ENCODE measurements at places on chromosomes 11 and 22.

- DNase-seq: no peak
Observed at GRCh38 chr11:121337740-121338272, 45.2 kb downstream of the SC5D start.

- no peak for DNase-seq
Observed at GRCh38 chr11:106917973-106918372, 100.3 kb downstream of the GUCY1A2 start.

DNA sequence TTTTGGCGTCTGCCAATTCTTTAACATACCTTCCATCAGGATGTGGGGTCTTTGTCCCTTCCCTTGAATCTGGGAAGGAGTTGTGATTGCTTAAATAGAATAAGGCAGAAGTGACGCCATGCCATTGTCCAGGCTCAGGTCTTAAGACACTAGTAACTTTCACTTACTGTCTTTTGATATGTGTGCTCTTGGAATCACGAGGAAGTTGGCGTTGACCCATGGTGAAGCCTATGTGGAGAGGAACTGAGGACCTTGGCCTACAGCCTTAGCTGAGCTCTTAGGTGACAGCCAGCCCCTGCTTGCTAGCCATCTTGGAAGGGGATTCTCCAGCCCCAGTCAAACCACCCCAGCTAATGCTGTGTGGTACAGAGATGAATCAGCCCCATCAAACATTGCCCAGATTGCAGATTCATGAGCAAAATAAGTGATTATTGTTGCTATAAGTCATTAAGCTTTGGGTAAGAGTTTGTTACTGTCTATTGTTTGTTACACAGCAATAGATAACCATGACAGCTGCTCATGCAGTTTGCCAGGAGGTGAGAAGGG lies 17.6 kb upstream of the CLPB start:
- DNase-seq: no peak

DNA sequence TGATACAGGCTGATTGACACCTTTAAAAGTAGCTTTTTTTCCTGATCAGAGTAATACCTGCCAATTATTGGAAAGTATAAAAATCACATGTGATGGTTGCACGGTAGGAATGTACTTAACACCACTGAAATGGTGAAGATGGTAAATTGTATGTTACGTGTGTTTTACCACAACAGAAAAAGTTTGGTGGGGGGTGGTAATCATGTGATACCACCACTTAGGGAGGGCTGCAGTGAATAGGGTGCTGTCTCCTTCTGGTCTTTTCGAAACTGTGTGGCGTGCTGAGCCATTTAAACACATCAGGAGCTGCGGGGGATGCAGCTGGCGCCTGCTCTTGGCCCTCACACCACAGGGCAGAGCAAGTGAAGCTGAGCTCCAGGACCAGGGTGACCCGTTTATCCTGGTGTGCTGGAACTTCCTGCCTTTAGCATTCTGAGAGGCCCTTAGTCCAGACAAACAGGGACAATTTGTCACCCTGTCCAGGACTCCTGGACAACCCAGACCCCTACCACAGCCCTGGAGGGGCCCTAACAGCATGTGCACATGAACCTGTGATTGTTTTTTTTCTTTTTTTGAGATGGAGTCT lies 2.6 kb downstream of the SYNGR1 start:
- DNase-seq: no peak

DNA sequence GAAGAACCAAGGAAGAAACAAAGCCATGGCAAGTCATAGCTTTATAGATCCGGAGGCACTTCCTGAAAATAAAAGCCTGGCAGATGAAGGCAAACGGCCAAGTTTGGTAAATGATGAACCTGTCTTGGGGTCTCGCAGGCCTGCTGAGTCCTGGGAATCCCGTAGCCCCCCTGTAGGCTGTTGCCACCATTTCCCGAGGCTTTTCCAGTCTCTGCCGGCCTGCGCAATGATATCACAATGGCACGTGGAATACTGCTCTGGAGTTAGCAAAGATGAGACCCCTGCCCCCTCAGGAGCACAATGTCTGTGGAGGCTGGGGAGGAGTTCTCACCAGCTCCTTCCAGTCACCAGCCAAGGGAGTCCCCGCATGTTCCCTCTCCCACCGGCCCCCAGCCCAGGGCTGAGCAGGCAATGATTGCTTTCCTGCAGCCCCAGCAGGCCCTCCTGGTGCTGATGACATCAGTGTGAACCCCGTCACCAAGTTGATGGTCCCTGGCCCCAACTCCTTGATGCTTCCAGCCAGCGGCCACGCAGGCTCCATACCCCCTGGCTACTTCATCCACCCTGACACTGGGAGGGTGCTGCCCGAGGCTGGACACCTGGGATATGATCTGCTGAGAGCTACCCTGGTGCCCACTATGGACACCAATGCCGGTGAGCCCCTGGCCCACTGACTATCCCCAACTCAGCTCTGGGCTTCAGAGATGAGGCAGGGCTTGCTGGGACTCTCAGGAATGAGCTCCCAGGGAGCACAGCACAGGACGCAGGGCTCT lies 55.9 kb downstream of the BTG4 start:
- DNase-seq: no peak

DNA sequence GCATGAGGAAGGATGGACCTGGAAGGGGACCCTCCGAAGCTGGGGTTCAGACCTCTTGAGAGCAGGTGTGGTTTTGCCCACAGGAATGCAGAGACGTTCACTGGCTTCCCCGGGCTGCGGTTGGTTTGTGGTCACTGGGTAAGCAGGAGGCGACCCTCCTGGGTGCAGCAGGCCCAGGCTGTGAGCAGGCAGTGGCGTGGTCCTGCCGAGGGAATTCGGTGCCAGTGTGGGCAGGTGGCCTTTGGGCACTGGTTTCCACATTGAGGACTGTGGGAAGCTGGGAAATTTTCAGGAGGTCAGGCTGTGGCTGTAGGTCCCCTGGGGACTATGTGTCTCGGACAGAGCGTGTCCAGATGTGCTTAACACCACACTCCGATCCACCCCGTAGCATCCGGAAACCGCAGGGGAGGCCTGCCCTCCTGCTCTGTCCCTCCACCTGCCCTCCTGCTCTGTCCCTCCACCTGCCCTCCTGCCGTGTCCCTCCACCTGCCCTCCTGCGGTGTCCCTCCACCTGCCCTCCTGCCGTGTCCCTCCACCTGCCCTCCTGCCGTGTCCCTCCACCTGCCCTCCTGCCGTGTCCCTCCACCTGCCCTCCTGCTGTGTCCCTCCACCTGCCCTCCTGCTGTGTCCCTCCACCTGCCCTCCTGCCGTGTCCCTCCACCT lies 27.5 kb downstream of the TPCN2 start:
- DNase-seq: no peak

GRCh38 chr11:94823102-94823732 lies 55.1 kb downstream of the AMOTL1 start:
- DNase-seq: no peak

DNA sequence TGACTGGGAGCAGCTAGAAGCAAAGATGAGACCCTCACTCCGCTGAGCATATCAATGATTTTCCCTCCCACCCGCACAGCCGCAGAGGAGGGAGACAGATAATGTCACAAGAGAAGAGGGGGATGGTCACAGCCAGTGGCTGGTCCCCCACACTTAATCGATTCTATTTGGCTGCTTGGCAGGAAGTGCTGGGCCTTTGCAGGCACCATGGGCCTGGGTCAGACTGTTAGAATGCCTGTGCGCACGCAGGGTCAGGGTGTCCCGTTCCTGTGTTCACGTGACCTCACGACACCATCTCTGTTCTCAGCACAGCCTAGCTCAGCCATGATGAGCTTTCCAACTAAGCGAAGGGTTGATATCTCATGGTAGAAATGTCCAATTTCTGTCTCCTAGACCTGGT lies 107.0 kb downstream of the MYO18B start:
- no peak for DNase-seq

- no peak for DNase-seq
Observed at GRCh38 chr11:44906649-44907048, 44.0 kb downstream of the TP53I11 start.

- DNase-seq: peak; percentile 20
Observed at GRCh38 chr11:112822478-112823274, 138.5 kb upstream of the NCAM1 start.

GRCh38 chr11:46594374-46594700 lies 514 bp upstream of the AMBRA1 start:
- DNase-seq: no peak

GRCh38 chr11:72591785-72592502 lies 82.3 kb downstream of the PDE2A start:
- peak; percentile 46 for DNase-seq

GRCh38 chr11:57599381-57599780 lies 1.9 kb downstream of the SERPING1 start:
- DNase-seq: no peak

DNA sequence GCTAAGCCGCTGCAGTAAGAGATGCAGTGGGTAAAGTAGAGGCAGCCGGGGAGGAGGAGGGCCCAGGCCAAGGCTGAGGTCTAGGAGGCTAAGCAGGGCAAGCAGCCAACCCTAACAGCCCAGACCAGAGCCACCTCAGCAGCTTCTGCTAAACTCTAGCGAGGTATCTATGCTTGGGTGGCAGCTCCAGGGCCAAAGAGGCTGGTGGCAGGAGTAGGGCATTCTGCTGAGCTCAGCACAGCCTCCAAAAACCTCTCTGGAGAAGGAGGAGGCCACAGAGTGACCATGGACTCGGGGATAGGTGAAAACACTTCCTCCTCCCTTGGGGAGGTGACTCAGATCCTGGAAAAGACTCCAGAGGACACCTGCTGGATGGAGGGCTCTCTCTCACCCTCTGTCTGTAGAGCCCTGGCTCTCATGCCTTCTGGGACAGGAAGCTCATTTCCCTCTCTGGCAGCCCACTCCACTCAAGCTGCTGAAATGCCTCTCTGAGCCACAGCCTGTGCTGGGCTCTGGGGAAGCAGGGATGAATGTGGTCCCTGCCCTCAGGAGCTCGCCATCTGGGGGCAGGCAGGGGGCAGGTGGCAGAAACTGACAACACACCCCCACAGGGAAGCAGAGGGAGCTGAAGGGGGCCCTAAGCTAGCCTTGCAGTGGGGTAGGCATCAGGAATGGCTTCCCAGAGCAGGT lies 16.5 kb upstream of the TPBGL start:
- DNase-seq: no peak

- DNase-seq: no peak
Observed at GRCh38 chr22:48927591-48927990, 900.1 kb downstream of the BRD1 start.

DNA sequence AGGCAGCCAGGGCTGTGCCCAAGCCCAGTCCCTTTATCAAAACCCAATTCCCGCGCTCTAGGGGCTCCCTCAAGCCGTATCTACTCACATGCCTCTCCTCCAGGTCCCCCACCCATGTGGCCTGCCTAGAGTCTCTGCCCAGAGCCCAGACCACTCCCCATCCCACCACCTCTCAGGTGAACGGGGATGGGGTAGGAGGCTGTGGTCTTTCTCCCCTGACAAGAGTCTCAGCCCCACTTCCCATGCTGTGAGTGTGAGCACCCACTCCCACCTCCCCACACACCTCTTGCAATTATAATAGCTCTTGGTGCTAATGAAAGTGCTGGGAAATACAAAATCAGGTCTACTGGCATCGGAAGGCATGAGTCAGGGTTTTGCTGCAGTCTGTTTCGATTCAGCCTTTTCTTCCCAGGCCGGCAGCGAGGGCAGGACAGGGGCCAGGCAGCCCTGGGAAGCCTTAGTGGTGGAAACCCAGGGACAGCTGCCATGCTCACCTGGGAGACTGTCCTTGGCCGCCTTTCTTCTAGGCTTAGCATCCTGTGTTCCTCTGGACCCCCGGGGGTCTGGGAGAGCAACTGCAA lies 16.7 kb upstream of the TMPRSS4 start:
- no peak for DNase-seq

DNA sequence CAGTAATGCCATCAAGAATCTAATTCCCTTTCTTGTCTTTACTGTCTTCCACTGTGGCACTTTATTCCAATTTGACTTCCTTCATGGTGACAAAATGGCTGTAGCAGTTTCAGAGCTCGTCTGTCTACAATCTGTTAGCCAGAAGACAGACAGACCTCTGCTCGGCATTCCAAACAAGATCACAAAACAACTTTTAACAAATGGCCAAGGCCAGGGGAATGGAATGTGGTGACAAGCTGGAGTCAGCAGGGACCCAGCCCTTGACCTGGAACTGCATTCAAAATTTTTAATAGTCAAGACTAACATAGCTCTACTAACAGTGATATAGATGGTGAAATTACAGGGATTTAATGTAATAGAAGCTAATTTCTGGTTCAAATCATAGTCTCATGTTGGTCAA lies 637.2 kb downstream of the ETS1 start:
- no peak for DNase-seq

DNA sequence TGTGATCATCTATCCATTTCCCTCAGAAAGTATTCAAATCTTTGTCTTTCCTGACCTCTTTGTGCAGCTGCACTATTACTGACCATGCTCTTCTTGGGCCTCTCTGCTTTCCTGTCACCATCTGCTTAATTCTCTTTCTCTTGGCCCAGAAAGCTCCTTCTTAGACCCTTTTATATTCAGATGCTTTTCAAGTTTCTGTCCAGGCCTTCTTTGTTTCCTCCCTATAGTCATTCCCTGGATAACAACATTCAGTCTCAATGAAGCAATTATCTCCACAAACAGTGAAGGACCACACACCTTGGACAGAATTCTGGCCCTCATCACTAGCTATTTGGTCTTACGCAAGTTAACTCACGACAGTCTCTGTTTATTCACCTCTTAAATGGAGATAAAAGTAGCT lies 89.7 kb downstream of the LARGE2 start:
- DNase-seq: no peak

GRCh38 chr22:22789233-22789921 lies 98.2 kb upstream of the IGLL5 start:
- DNase-seq: no peak

DNA sequence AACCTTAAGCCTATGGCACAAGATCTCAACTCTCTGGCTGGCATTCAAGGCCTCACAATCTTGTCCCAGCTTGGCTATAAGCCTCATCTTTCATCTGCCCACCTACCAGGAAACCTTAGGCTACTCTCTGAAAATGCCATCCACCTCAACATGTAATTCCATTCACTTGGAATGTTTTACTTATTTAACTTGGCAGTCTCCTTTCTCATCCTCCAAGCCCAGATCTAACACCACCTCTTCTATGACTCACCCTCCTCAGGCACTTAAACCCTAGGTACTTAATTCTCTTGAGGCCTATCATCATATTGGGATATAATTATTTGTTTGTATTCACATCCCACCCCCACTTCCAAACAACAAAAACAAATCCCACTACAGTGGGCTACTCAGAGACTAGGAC lies 15.0 kb downstream of the POGLUT3 start:
- no peak for DNase-seq

GRCh38 chr22:49589811-49590210 lies 237.9 kb downstream of the BRD1 start:
- no peak for DNase-seq

GRCh38 chr11:22668005-22668796 lies 1.8 kb downstream of the GAS2 start:
- DNase-seq: no peak

DNA sequence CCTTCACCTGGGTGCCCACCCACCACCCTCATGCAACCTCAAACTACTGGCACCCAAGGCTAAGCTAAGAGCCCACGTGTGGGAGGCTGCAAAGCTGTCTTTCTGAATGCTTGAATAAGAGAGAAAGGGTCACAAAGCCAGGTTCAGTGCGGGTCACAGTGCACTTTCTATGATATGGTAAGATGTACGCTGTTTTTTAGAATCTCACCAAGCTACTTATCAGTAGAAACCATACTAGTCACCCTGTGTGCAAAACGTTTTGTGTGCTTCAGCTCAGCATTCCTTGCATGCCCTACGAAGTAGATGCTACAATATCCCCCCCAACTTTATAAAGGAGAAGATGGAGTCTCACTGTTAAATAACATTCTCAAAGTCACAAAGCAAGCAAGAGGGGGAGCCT lies 14.9 kb downstream of the P2RX3 start:
- no peak for DNase-seq

All from NCI-H1105 (cell line).